Femur (tissue), 1 donor: ENCODE measurements at places on chromosomes 7 and 10.
A peak's percentile ranks its signal among the peaks of the same experiment; 100 is the strongest.

GRCh38 chr10:13201132-13201531, 33.0 kb downstream of the UCMA start:
- no peak for DNase-seq

- no peak for DNase-seq
Measured at GRCh38 chr7:8136051-8136730, 125.8 kb downstream of the ICA1 start.

GRCh38 chr7:45689011-45689796, 115.0 kb downstream of the ADCY1 start:
- peak; percentile 6 for DNase-seq

GRCh38 chr7:29243910-29244655, 49.5 kb downstream of the CHN2 start:
- DNase-seq = no peak

DNA sequence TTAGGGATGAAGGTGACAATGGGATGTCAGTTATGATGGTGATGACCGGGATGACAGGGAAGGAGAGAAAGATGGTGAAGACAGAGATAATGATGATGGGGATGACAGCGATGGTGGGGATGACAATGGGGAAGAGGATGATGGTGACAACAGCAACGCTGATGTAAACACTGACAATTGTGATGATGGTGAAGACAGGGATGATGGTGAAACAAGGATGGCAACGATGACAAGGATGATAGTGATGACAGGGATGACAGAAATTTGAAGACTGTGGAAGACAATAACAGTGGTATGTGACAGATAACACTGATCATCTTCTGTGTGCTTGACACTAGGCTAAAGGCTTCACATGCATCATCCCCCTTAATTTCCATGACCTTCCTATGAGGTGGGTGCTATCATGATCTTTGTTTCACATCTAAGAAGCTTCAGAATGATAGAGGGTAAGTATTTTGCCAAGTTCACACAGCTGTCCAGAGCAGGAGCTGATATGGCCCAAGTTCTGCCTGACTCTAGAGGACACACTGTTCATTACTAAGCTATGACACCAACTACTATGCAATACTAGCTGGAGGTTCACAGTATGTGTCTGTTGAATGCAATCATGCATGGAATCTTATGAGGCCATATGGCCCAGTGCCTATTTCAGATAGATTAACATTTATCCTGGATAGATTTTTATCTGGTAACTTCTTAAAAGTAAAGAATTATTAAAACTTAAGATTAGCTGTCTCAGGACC, 105.6 kb downstream of the RNLS start:
- DNase-seq = no peak

DNA sequence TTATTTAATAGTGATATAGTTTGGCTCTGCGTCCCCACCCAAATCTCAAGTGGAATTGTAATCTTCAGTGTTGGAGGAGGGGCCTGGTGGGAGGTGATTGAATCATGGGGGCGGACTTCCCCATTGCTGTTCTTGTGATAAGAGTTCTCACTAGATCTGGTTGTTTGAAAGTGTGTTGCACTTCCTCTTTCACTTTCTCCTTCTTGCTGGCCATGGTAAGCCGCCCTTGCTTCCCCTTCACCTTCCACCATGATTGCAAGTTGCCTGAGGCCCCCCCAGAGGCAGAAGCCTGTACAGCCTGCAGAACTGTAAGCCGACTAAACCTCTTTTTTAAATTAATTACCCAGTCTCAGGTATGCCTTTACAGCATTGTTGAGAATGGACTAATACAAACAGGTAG, 101.4 kb downstream of the MTPAP start:
- DNase-seq = no peak

GRCh38 chr7:47148536-47149207, 433.2 kb downstream of the TNS3 start:
- no peak for DNase-seq

DNA sequence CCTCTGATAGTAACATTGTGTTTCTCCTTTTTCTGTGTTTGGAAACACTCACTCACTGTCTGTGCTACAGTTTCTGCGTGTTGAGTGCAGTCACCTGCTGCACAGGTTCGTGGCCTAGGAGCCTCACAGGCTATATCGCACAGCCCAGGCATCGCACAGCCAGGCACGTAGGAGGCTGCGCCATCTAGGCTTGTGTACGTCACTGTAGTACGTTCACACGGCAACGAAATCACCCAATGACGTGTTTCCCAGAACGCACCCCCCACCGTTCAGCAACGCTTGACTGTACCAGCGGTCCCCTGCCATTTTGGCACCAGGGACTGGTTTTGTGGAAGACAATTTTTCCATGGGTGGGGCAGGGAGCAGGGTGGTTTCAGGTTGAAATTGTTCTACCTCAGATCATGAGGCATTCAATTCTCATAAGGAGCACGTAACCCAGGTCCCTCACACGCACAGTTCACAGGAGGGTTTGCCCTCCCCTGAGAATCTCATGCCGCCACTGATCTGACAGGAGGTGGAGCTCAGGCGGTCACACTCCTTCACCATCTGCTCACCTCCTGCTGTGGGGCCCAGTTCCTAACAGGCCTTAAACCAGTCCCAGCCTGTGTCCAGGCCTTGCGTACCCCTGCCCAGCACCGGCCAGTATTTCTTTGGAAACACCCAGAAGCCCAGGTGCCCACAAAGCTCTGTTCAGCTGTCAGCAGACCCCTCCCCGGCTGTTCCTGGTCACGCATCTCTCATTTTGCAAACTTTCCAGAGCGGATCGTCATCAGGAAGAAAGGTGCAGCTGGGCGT, 23.2 kb upstream of the PRKAR1B start:
- no peak for DNase-seq

DNA sequence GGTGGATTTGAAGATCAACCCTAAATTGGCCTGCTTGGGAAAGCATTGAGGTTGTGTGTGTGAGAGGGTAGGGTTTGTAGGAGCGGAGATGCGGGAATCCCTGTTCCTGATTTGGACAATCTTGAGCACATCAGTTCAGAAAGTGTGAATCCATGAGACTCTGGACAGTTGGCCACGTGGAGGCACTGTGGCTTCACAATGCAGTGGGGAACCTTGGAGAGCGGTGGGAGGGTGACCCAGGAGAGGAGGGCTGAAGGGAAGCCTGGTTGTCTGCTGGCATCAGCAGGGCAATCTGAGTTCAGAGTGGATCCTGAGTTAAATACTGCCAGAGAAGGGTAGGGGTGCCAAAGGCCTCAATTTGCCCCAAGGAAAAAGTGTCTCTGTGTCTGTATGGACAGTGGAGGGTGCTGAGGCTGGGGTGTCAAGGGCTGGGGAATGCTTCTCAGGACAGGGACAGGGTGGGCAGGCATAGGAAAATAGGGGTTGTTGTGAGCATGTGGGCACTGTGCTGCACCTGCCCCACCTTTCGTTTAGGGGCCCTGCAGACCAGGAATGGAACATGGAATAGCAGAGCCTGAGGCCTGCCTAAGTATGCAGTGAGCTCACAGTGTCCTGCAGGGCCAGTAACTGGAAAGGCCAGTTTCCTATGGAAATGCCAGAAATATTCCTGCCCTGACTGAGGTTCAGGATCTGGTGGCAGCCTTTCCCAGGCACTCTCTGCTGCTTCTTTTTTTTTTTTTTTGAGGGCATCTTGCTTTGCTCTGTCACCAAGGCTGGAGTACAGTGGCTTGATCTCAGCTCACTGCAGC, 162.9 kb upstream of the PRSS58 start:
- DNase-seq = no peak

GRCh38 chr10:43322769-43323168, 48.7 kb upstream of the FXYD4 start:
- peak; percentile 93 for DNase-seq

GRCh38 chr10:25725917-25726716, 207.9 kb upstream of the MYO3A start:
- peak; percentile 24 for DNase-seq

GRCh38 chr7:20394284-20394683, 63.6 kb downstream of the ITGB8 start:
- DNase-seq = no peak

DNA sequence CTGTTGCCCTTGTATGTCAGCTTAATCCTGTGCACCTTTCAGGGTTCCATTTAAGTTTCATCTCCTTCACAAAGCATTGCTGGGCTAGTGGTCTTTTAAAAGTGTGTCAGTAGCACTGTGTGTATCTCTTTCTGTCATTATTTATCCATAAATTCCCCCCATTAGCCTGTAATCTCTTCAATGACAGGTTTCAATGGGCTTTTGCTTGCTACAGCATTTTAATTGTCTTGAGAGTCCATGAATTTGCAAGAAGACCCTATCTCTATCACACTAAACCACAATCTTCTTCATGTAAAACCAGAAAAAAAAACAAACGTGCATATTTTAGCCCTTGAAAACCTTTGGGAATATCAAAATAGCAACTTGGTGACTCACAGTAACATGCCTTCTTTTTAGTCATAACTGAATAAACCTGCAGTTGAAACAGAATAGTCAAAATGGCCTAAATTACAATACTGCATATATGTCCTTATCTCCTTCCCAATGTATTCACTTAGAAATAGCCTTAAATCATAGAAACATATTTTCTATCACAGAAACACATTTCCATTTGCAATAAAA, 118.6 kb downstream of the PON1 start:
- no peak for DNase-seq

DNA sequence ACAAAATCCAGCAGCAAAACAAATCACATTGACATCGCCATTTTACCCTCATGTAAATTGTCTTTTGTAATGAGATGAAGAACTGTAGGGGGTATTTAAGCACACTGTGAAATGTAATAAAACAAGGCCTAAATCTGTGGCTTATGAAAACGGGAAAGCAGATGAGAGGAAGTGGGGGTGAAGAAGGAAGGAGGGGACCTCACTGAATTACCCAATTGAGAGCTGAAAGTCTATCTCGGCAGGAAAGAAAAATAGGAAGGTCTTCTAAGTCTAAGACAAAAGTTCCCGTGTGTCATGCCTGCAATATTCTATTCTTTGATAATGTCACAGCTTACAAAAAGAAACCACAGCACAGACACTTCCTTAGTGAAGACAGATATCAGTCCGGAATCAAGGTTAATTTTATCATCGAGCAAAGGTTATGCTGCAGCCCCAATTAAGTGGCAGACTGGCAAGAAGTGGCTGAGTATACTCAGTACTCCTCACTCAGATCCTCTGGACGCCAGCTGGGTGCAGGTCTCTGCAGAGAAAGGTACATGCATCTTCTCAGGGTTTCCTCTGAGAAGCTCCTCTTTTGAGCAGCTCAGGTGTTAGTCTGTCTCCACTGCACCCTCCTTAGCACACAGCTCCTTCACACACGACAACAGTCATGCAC, 239.7 kb downstream of the FANK1 start:
- DNase-seq = no peak

GRCh38 chr7:135684136-135684535, 21.8 kb downstream of the STMP1 start:
- DNase-seq = no peak

DNA sequence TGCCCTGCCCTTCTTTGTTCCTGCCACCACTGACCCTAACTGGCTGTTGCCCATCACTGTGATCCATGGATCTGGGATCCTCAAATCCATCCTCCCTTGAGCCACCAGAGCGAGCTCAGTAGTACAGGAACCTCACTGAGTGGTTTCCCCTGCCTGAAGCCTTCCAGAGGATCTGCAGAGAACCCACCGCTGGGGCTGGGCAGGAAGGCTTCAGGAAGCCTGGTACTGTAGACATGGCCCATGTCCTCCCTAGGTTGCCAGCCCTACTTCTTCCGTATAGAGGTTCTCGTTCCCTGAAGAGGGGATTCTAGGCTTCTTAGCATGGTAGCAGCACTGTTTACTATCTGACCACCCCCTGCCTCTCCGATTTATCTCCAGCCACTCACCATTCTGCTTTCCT, 687.3 kb upstream of the FOXK1 start:
- no peak for DNase-seq

DNA sequence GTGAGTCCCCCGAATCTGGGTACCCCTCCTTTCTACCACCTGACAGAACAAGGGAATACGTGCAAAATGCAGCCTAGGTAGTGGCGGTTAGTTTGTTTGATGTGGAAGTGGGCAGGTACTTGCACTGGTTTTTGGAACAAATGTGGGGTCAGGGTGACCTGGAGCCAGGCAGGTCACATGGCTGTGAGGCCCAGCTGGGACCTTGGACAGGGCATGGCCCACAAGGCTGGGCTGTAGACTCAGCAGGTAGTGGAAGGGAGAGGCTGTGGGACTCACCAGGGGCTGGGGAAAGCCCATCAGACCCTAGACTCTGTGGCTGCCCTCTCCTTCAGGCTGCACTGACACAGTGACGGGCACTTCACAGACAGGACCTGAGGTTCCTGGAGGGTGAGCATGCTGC, 159.9 kb upstream of the ADCY1 start:
- no peak for DNase-seq

- no peak for DNase-seq
Measured at GRCh38 chr7:80779456-80779855, 139.4 kb downstream of the SEMA3C start.

- no peak for DNase-seq
Measured at GRCh38 chr10:23063045-23063972, 32.1 kb upstream of the MSRB2 start.

GRCh38 chr7:50659329-50659965, 94.2 kb upstream of the DDC start:
- no peak for DNase-seq

GRCh38 chr7:44712012-44712411, 36.6 kb upstream of the ZMIZ2 start:
- no peak for DNase-seq

DNA sequence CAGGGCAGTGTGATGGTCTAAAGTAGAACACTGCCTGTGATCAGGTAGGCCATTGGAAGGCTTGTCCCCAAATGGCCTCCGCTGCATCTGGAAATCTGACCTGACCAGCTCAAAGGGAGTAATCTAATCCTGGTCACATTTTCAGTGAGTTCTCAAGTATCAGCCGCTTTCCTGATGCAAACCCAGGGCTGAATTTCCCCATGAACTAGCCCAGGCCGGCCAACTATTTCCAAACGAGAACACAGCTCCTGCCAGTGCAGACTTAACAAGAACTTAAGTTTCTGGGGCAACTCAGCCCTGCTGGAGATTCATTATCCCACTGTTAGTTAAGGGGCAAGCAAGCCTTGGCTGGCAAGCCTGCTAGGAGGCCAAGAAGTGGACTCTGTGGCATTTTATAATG, 59.6 kb upstream of the FAM180A start:
- DNase-seq = no peak

- no peak for DNase-seq
Measured at GRCh38 chr7:34756691-34757090, 98.7 kb downstream of the NPSR1 start.

DNA sequence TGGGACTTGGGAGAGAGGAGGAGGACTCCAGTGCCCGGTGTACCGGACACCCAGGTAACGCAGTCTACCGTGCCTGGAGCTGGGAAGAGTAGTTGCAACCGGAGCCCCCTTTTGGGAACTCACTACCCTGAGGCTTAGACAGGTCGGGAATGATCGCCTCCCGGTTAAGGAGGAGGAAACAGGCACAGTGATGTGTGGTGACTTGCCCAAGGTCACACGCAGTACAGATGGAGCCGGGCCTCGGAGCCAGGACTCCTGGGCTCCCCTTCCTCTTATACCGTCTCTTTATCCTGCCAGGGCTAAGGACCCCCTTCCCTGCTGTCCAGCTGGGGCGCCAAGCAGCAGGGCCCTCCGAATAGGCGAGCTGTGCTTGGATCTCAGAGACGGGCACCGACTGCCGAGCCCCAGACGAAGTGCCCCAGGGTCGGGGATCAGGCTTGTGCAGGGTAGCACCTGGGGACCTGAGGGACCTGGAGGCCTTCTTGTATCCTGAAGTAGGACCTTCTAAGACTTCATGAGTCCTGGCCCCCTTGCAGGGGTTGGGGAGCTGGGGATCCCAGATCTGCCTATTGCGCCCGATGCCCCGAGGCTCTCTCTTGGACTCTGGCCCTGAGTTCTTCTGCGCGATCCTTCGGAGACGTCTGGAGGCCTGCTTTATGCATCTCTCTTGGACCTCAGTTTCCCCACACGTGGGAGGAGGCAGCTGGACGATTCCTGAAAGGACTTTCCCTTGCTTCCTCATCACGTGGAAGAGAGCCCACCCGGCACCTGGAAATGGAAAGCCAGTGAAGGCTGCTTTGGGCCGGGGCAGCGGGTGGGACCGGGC, 767 bp upstream of the CYP26A1 start:
- DNase-seq = no peak
